ENCODE measurements at places on chromosomes 4 and X.

- DNase-seq, result no peak
Measured at GRCh38 chr4:101953949-101954348, 163.4 kb downstream of the BANK1 start.

- peak; percentile 31 for DNase-seq
Measured at GRCh38 chrX:65528705-65529340, 5.8 kb downstream of the LAS1L start.

- no peak for DNase-seq
Measured at GRCh38 chr4:94168321-94168720, 39.3 kb upstream of the SMARCAD1 start.

DNA sequence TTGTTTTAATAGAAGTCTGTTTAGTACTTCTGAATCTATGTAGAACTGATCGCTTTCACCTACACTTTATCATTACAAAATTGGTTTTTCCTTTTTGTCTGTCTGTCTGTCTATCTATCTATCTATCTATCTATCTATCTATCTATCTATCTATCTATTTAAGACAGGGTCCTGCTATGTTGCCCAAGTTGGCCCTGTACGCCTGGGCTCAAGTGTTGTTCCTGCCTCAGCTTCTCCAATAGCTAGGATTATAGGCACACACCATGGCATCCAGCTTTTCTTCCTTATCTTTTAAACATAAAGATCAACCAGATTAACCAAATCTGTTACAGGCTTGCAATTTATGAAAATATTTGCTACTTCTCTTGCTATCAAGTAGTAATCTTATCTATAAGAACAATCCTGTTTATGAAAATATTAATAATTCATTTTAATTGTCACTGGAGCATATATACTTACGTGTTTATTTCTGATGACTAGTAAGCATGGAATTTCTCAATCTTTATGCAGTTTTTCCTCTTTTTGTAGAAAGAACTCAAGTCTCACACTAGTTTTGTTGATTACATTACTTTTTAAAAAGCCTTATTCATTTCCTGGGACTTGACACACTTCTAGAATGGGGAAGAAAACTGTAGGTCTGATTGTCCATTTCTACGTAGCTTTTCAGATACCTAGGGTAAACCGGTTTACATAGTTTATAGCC lies 24.5 kb downstream of the KIAA0232 start:
- no peak for DNase-seq

- no peak for DNase-seq
Measured at GRCh38 chr4:99157478-99157935, 13.4 kb upstream of the ADH4 start.

GRCh38 chrX:154890990-154891639 lies 5.0 kb downstream of the F8A1 start:
- DNase-seq, result no peak

DNA sequence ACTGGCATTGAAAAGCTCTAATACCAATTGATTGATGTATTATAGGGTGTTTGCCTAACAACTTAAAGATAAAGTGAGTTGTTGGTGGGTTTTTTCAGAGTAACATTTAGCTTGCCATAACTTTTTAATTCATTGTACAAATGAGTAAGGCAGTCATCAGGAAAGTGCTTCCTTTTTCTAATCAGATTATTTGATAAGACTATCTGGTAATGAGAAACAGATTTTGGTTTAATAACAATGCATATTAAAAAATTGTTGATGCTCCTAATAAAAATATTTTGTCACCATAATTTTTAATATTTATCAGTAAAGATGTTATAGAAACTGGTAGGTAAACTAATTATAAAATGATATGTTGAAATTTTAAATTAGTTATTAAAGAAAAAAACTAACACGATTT lies 51.3 kb downstream of the BLTP1 start:
- no peak for DNase-seq

DNA sequence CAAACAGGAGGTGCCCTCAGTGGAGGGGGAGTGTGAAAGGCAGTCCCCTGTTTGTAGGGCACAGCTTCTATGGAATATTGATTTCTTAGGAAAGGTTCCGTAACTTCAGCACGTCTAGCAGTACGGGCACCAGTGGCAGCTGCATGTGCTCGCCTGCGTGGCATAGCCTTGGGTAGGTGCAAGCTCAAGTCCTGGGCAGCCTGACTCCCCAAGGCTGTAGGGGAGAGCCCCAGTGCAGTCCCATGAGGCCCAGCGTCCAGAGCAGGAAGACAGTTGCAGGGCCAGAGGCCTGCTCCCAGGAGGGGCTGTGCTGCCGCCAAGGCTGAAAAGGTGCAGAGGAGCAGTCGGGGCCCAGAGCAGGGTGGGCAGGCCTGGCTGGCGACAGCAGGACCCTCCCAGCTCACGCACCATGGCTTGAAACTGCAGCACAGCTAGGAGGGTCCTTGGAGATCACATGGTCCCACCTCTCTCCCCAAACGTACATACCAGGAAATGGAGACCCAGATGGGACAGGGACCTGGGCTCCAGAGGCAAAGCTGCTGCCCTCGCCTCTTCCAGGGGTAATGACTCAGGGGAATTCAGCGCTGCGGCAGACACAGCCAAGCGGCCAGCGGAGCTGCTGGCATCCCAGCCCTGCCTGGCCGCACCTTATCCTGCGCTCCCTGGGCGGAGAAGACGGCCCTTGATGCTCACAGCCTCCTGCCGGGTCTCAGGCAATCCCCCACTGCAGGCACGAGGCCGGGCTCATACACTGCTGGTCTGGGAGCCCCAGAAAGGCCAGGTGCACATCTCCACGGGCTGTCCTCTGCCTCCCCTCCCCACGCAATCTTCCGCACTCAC lies 6.0 kb upstream of the DUSP9 start:
- DNase-seq, result no peak

GRCh38 chr4:138861135-138861534 lies 154.4 kb upstream of the NOCT start:
- no peak for DNase-seq

GRCh38 chr4:183326853-183327252 lies 4.6 kb upstream of the CLDN24 start:
- DNase-seq, result no peak

GRCh38 chr4:107831140-107831539 lies 6.4 kb downstream of the SGMS2 start:
- DNase-seq, result no peak

DNA sequence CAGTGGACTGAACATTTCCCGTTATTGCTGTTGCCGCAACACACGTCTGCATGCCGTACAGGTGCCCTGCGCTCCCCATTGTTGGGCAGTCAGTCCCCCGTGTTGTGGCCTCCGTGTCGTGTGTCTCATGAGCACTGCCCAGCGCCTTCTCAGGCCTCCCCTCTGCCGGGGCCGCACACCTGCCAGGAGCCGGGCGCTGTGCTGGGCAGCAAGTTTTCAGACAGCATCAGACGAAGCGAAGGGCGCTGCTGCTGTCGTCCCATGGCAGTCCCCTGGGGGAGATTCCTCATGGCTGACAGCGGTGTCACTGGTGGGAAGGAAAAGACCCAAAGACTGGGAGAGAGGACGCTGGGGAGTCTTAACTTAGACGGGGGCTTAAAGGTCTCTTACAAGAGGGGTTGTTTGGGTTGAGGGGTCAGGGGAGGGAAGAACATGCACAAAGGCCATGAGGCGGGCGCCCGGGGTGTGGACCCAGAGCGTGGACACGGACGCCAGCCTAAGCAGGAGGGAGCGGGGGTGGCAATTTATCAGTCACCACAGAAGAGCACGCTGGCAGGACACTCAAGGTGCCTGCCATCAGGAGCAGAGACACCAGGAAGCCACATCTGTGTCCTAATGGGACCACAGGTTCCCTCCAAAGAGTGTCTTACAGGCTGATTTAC lies 47.3 kb downstream of the RGS12 start:
- DNase-seq, result no peak

GRCh38 chrX:9644335-9644734 lies 121.3 kb downstream of the GPR143 start:
- no peak for DNase-seq

GRCh38 chr4:73252001-73252400 lies 6.6 kb downstream of the ANKRD17 start:
- DNase-seq, result no peak

DNA sequence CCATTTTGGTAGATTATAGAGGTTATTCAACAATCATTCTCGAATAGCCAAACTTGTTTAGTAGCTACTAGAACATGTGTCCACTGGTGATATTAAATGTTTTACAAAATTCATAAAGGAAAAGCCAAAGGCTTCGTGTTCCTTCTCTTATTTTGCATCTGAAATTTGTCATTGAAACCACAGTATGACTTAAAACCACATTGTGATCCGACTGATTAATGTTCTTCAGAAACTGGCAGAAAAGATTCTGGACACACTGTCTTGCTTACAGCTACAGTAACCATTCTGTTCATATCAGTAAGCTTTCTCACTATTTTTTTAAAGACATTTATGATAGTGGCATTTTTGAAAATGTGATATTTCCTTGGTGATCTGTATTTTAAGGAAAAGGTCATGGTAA lies 2.6 kb upstream of the SMARCA1 start:
- no peak for DNase-seq

GRCh38 chr4:75895744-75896314 lies 6.4 kb downstream of the PPEF2 start:
- DNase-seq, result peak; percentile 48
